ENCODE measurements at places on chromosomes 13 and 19.

DNA sequence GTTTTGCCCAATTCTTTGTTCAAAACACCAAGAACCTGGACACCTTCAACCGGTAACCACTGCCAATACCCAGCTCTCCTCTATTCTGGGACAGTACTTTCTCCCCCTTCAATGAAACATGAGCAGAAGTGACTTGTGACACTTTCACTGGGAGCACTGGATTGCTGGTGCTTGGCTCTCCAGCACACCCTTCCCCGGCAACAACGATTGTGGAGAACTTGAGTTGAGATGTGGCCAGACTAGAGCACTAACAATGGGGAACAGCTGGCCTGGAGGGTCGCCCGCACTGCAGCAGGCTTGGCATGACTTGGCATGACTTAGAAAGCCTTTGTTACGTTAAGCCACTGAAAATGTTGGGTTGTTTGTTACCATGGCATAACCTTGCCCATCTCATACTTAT is 7.5 kb upstream of the B3GLCT start:
- DNase-seq, result no peak

- no peak for DNase-seq
These were observed 7.4 kb downstream of the EID2B start for GRCh38 chr19:39525205-39525604.

DNA sequence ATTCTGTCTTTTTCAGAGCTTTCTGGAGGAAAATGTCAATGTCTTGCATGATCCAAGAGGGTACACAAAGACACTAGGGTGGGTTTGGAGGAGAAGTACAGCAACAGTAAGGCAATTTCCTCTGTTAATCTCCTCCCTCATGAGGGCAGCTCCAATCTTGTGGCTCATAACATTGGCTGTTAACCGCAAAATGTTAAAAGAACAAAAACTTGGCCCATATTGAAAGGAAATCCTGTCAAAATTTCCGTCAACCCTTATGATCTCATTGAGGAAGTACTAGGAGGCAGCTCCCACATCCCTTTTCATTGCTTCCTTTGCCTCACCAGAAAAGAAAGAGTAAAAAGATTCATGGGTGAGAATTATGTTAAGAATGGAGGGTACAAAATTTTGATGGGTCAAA is 11.6 kb downstream of the OXGR1 start:
- DNase-seq, result no peak

GRCh38 chr13:48411841-48412531 is 927 bp downstream of the LPAR6 start:
- DNase-seq, result peak; percentile 57

DNA sequence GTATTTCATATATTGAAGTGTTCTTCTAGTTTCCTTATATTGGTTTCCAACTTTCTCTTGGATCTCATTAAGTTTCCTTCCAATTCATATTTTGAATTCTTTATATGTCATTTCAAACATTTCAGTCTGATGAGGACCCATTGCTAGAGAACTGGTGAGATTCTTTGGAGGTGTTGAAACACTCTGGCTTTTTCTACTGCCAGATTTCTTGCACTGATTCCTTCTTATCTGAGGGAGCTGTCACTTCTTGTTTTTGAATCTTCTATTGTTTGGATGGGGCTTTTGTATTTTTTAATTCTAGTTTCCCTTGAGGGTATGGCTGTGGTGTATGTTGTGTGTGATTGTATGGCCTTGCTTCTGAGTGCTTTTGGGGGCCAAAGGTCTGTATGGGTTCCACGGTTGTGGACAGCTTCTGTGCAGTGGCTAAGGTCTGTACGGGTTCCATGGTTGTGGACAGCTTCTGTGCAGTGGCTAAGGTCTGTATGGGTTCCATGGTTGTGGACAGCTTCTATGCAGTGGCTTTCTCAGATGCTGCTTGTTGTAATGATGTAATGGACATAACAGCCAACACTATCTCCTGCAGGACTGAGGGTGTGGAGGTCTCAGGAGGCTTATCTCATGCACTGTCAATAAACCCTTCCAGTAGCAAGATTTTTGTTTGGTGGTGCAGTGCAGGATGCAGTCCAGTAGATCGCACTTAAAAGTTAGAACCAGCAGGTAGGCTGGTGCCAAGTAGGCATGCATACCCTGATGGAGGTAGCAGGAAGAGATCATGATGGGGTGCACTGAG is 36.8 kb downstream of the ACSBG2 start:
- no peak for DNase-seq

DNA sequence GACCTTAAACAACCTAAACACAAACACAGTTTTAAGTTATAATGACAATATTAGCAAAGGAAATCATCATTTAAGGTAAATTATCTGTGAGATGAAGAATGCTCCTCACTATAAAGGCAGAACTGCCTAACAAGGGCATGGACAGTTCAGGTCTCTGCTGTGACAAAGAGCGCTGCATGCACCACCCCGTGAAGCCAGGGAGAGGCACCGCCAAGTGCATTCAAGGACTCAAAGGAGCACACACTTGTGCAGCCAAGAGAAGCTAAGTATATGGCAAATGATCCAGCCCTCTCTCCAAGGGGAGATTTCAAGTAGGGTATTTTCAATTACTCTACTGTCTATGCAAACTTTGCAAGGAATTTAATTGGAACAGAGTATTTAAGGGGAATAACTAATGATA is 126.0 kb downstream of the RAP2A start:
- DNase-seq, result no peak

- DNase-seq, result no peak
These were observed 471.1 kb upstream of the ZNF507 start for GRCh38 chr19:31874313-31874712.

DNA sequence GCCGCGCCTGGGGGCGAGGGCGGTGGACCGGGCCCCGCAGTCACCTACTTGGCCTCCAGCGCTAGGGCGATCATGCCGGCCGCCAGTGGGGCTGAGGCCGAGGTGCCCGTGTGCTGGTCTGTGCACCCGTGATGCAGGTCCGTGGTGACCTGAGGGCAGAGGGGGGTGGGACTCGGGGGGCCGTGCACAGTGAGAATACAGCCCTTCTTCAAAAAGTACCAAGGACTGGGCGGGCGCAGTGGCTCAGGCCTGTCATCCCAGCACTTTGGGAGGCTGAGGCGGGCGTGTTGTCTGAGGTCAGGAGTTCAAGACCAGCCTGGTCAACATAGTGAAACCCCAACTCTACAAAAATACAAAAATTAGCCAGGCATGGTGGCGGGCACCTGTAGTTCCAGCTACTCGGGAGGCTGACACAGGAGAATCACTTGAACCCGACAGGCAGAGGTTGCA is 5.0 kb upstream of the C19orf25 start:
- no peak for DNase-seq

DNA sequence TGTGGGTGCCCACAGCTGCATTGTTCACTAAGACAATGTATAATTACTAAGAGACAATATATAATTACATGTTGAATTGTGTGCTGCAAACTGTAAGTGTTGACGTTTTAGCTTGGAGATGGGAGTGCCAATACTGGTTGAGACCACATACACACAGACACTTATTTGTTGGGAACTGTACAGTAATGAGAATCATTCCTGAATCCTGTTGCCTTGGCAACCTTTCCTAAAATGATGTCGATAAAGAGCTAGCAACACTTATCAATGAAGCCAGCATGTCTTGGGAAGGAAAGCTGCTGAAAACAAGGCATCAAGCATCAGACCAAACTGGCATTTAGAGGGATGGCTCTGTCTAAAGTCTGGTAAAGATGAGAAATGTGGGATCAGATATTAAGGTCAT is 51.3 kb downstream of the PCDH8 start:
- DNase-seq, result no peak

DNA sequence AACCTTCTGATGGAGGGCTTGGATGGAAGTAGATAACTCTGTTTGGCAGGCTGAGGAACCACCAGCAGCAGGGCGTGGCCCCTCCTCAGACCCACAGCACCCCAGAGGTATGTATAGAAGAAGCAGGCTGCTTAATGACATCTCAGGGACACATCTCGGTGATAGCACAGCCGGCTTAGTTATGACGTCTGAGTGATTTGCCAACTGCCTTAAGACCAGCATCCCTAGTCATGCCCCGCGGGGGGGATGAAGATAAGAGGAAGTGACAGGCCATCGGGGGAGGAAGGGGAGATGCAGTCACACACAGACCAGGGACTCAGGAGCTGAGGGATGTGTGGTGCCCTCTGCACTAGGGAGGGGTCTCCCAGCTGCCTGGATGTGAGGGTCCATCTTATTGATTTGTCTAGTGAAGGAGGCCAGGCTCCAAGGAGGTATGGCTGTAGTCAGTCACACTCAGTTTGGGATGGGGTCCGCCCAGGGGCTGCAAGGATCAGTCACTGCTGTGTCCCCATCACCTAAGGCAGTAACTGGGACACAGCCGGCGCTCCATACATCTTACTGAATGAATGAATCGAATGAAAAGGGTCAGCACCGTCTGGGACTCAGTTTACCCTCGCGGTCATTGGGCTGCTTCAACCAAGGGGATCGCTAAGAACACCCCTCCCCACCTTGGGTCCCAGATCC is 19.2 kb upstream of the ERCC1 start:
- DNase-seq, result peak; percentile 69

DNA sequence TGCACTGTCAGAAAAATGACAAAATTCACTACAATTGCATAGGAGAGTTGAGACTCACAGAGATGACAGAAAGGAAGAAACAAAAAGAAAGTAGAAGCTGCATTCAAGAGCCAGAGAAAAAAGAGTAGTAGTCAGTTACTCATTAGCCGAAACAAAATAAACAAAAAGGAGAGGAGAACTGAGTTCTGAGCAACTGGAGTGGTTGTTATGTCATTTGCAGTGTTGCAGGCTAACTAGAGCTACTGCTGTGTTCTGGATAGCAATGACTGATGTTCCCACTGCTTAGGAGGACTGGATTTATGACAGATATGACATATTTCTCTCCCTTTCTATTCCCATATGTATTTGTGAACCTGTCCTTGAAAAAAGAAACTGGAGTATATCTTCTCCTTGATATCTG is 482.6 kb downstream of the RFC3 start:
- no peak for DNase-seq

- DNase-seq, result no peak
These were observed 247.0 kb downstream of the GPC6 start for GRCh38 chr13:93473441-93474270.

DNA sequence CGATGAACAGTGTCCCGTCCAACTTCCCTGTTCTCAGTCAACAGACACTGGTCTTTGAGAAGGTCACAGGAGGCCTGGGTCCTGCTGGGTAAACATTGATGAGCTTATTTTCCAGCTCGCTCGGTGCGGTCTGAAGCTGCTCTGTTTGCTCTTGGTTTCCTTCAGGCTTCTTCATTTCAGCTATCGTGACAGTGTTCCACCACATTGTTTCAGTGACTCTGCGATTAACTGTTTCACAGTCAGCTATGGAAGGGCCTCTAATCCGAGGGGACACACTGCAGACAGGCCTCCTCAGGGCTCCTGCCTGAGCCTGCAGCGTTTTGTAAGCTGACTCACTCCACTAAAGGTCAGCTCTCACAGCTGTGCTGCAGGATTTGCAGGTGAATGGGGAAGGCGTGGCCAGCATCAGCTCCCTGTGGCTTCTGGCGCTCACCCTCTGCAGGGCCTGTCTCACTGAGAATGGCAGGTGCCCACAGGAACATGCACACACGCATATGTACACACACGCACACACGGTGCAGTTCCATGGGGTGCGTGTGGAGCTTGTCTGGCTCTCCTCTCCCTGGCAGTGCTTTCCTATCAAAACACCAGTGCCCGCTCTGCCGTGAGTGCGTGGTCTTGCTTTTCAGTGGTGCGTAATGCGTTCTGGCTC is 62.9 kb upstream of the MCF2L start:
- no peak for DNase-seq

DNA sequence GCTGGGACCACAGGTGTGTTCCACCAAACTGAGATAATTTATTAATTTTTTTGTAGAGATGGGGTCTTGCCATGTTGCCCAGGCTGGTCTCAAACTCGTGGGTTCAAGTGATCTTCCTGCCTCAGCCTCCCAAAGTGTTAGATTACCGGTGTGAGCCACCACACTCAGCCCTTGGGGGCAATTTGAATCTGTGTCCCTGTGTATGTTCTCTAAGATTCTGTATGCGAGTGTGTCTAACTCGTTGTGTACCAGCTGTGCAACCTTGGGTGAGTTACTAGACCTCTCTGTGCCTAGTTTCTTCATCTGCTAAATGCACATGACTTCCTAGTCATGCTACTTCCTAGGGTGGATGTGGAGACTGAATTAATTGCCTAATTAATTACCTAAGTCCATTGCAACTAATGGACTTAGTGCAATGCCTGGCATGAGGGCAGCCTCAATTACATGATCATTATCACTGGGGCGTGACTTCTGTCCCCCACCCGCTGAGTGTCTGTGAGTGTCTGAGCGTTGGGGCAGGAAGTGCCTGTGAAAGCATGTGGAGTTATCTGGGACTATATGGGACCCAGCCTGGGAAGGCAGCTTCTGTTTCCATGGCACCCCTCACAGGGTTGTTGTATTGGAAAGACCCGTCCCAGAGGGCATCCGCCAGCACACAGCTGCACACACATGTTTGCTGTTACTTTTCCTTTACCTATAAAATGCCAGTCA is 1.8 kb upstream of the NCCRP1 start:
- DNase-seq, result no peak

DNA sequence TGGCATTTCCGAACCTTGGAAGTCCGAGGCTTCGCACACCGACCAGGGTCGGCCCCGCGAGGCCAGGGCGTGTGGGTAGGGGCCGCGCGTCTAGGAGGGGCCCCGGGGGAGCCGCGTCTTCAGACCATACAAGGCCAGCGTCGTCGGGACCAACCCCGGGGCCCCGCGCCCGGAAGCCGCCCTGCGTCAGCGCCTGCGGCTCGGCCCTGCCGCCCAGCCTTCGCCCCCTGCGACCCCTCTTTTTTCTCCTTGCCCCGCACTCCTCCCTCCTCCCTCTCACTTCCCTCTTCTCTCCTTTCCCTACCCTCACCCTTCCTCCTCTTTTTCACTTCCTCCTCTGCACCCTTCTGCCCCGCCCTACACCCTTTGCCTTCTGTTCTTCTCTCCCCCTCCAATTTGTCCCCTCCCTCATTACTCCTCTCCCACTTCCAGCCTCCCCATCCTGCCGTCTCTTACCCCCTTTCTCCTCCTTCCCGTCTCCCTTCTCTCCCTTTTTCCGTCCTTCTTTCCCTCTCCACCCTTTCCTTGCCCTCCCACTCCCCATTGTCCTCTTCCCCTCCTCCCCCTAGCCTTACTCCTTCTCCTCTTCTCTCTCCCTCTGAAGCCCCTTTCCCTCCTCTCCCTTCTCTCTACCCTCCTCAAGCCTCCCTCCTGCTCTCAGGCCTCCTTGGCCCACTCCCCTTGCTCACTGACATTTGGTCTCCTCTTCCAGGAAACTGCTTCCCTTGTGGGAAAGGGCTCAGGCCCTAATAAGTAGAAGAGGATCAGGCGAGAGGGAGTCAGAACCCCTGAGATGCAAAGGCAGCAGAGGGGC is 2.2 kb upstream of the PLEKHG2 start:
- peak; percentile 89 for DNase-seq
